ENCODE measurements at places on chromosomes 4 and X.

DNA sequence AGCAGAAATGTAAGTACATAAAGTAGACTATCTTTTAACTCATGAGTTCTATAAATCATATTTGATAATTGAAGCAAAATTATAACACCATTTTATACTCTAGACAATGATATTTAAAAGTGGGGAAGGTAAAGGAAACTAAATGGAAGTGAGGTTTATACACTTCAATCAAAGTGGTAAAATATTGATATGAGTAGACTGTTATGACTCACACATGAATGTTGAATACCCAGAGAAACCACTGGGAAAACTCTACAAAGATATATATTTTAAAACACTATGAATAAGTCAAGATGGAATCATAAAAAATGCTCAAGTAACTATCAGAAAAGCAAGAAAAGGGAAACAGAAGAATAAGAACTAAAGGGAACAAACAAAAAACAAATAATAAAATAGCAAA lies 8.4 kb downstream of the VSIG1 start:
- no peak for DNase-seq

DNA sequence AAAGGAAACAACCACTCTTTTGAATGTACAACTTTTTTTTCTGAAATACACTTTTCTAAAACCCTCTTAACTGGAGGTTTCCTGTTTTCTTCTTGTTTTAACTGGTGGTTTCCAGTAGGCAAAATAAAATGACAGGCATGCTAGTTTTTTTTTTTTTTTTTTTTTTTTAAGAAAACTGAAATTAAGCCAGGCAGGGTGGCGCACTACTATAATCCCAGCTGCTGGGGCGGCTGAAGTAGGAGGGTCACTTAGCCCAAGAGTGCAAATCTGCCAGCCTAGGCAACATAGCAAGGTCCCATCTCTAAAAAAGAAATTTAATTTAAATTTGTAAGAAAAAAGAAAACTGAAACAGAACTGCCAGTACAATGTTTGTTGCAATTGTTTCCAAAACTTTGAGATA lies 44.0 kb downstream of the TMEM144 start:
- DNase-seq, result no peak

GRCh38 chr4:102725229-102725628 lies 35.5 kb downstream of the MANBA start:
- DNase-seq, result no peak

DNA sequence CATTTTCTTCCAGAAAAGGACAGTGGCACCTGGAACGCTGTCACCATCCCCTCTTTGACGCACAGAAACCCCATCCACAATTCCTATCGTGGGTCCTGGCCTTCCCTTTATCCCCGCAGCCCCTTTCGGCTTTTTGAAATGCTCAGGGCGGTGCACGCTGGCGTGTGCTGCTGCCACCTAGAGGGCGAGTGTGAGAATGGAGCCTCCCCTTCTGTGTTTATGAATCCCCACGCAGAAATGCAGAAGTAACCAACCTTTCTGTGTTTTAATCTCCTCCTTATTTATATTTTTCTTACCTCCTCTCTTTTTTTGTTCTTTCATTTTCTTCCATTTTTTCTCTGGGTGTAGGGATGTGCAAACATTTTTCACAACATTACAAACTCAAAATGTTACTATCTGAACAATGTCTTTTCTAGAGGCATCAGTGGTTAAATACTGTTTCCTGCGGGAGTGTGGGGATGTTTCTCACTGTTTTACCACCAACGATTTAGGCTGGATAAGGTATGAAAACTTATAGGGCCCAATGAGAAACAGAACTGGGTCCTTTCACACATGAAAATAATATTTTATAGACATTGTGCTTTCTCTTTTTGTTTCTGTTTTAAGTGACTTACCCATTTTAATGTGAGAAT lies 50.0 kb downstream of the TMA16 start:
- DNase-seq, result peak; percentile 64

GRCh38 chrX:41789374-41789773 lies 65.4 kb downstream of the GPR82 start:
- DNase-seq, result no peak

GRCh38 chrX:112696481-112696880 lies 16.7 kb upstream of the LHFPL1 start:
- DNase-seq, result no peak

DNA sequence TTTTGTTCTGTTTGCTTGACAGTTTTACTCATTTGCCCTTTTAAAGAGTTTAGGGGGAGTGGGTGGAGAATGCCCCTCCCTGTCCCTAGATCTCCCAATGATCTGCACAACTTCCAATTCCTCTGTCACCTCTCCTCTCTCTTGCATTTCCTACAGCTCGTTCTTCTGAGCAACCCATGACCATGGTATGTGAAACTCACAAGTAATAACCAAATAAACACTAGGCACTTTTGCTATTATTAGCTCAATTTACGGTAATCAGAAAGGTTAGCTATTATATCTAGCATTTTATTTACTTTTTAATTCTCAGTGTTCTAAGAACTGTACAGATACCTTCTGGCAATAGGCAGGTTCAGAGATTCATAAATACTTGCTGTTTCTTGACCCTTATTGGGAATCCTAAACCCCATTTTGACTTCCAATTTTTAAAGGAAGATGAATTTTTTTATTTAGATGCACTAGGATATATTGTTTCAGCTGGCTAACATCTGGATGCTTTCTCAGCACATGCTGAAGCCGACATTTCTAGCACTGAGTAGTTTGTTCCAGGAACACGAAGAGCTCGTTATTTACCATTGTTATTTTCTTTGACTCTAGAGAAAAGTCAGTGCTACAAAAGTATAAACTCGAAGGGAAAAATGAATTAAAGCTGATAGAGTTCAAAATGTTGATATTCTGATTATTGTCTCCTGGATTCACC lies 194.7 kb upstream of the TLL1 start:
- no peak for DNase-seq

DNA sequence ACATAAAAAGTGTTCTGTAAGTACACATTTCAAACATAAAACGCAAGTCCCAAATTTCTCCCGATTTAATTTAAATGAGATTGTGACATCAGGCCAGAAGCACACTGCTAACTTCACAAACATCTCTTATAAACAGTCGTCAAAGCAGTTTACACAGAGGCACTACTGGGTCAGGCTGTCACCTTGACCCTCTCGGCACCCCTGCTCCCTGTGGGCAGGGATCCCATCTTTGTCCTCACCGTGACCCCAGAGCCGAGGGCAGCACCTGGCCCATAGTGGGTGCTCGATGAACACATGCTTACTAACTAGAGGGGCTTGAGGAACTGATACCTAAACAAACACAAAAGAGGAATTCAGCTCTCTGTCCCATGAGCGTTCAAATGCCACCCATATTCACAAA lies 22.2 kb downstream of the QDPR start:
- no peak for DNase-seq

DNA sequence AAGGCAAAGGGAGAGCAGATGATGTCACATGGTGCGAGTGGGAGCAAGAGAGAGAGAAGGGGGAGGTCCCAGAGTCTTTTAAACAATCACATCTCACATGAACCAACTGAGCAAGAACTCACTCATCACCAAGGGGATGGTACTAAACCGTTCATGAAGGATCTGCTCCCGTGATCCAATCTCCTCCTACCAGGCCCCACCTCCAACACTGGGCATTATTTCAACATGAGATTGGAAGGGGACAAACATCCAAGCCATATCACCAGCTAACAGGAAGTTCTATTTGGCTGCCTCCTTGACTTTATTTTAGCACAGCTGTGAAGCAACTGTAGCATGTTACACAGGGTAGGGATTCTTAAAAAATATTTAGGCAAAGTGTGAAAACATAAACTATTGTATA lies 102.5 kb downstream of the DDIT4L start:
- DNase-seq, result no peak

DNA sequence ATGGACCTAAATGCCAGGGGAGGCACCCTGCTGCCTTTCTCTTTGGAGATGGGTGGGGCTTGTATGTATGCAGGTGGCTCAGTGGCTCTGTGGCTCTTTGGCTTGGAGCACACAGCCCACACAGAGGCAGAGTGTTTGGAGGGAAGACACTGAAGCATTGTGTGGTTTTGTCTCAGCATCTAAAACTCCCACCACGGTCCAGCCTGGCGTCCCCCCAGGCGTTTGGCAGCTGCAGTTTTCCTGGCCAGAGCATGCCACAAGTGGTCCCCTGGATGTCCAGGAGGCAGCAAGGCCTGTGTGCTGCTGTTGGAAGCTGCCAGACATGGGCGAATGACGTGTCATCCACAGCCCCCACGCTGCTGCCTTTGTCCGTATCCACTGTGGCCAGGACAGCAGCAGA lies 32.2 kb upstream of the PSAPL1 start:
- DNase-seq, result no peak

DNA sequence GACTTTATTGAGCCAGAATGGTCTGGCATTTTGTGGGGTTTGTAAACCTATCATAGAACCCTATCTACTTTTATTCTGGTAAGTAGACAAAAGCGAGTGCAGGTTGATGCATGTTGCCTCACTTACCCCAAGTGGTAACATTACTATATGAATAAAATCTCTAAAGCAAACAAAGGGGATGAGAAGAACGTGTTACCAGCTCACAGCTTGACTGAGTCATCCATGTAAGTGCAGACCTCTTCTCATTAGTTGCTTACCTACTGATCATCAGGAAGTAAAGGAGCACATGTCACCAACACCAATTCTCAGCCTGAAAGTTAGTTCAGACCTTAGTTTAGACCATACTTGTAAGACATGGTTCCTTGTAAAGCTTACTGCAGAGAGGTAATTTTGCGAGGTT lies 1328.3 kb downstream of the C4orf33 start:
- DNase-seq, result no peak

DNA sequence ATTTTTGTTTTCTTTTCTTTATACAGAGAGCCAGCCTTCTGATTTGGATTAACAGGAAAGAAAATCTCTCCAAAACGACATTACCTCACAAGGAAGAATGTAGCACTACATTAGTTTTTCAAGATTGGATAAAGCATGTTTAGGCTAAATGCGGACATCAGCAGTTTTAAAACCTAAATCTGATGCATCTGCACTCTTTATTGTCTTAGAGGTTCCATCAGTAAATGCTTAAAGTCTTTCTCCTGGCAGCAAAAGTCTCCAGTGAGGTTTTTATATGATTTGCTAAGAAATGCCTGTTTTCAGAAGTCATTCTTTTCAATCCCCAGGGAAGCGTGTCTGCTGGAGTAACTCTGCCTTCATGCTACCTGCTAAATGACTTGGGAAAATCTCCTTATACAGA lies 912.9 kb upstream of the INTU start:
- DNase-seq, result no peak

GRCh38 chr4:156321203-156321602 lies 367.5 kb upstream of the CTSO start:
- no peak for DNase-seq

Data from CD8-positive, alpha-beta memory T cell (primary cell).